ENCODE measurements at places on chromosomes 16 and 17.
A peak's percentile ranks its signal among the peaks of the same experiment; 100 is the strongest.

GRCh38 chr17:15918661-15919259, 26.2 kb upstream of the ADORA2B start:
- DNase-seq = no peak

- no peak for DNase-seq
These were observed 92.5 kb downstream of the SDK2 start for GRCh38 chr17:73551759-73552158.

DNA sequence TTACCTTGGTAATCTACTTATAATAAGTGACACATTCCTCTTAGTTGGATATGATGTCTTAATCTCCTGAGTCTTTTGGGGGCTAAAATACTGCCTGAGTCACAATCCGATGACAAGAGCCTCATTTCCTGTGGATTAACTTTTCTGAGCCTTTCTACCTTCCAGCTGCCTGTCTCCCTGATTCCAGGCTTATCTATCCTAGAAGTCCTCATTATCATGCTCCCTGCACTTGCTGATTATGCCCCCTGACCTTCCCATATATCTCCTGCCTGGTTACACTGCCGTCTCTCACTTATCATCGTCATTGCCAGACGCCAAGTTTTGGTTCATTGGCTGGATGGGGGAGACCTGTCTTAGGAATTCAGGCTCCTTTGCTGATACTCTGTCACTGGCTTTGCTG, 727.4 kb upstream of the CA10 start:
- no peak for DNase-seq

DNA sequence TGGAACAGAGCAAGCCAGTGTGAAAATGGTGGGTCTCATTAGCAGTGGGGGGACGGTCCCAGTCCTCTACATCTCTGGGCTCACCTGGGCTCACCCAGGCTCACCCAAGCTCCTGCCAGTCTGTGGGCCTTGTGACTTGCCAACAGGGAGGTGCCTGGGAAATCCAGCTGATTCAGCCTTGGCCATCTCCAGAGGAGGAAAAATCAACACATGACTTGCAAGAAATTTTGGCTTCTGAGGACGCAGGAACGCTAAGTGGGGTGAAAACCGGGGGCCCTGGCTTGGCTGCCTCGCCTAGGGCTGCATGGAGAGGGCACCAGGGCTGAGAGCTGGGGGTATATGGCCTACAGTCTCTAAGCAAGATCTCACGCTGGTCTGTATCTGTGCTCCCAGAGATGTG, 47.7 kb downstream of the VAC14 start:
- DNase-seq = no peak

DNA sequence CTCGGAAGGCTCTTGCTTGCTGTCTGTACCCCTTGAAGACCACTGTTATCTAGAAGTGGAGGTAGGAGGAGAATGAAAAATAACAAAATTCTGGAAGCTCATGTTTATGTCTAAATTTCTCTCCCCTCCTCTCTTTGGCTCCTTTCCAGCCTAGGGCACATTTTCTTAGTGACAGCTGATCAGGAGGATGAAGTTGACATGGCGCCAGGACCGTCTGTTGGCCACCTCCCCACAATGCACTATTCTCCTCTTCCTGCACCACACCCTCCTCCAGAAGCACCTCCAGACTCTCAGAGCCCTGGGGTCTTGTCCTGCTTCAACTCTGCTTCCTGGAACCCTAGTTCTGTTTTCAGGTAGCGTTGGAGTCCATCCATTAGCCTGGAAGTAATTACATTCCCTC, 25.5 kb upstream of the SSTR2 start:
- DNase-seq = no peak

GRCh38 chr17:61594294-61594825, 3.3 kb upstream of the NACA2 start:
- peak; percentile 9 for DNase-seq

GRCh38 chr17:76336756-76337412, 16.8 kb downstream of the PRPSAP1 start:
- DNase-seq = peak; percentile 62

Data from LHCN-M2 (cell line).